ENCODE measurements at places on chromosomes 4 and X.
A peak's percentile ranks its signal among the peaks of the same experiment; 100 is the strongest.

DNA sequence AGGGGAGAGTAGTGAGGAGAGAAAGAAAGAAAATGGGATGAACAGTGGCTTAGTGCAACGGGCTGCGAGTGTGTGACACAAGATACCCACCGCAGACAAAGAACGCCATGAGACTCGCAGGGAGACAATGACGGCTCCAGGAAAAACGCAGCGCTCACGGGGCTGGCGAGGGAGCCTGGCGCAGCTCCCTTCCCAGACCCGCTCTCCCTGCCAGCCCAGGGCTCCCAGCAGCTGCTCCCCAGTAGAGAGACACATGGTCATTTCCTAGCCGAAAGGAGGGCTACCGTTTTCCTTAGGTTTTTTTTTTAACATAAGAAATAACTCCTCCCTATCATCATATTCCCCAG is 149.5 kb downstream of the MAML3 start:
- DNase-seq: peak; percentile 45

DNA sequence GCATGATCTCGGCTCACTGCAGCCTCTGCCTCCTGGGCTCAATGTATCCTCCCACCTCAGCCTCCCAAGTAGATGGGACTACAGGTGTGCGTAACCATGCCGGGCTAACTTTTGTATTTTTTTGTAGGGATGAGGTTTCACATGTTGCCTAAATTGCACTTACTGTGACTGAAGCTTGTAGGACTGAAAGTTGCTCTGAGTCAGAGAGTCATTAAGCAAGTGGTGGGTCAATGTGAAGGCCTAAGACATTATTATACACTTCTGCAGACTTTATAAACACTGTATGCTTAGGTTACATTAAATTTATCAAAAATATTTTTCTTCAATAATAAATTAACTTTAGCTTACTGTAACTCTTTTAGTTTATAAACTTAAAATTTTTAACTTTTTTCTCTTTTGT is 170.2 kb downstream of the FAT4 start:
- DNase-seq: no peak

GRCh38 chrX:72110876-72111708 is 20.6 kb downstream of the RTL5 start:
- no peak for DNase-seq

DNA sequence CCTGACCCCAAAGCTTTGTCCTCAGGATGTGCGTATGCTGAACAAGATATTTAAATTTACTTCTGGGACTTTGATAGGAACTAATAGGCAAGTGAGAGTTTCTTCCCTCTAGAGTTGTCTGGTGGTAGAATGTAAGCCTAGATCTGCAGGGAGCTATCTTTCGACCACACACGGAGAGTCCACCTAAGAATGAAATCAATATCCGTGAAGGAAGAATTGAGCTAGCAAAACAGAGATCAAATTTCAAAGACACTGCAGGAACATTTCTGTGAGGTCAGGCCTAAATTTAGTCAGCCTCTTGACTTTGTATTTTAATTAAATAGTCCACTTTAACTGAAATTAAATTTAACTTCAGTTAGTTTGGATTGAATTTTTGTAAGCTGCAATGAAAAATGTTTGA is 871.3 kb downstream of the RAB28 start:
- no peak for DNase-seq

GRCh38 chrX:41946989-41947612 is 23.7 kb upstream of the CASK start:
- no peak for DNase-seq

DNA sequence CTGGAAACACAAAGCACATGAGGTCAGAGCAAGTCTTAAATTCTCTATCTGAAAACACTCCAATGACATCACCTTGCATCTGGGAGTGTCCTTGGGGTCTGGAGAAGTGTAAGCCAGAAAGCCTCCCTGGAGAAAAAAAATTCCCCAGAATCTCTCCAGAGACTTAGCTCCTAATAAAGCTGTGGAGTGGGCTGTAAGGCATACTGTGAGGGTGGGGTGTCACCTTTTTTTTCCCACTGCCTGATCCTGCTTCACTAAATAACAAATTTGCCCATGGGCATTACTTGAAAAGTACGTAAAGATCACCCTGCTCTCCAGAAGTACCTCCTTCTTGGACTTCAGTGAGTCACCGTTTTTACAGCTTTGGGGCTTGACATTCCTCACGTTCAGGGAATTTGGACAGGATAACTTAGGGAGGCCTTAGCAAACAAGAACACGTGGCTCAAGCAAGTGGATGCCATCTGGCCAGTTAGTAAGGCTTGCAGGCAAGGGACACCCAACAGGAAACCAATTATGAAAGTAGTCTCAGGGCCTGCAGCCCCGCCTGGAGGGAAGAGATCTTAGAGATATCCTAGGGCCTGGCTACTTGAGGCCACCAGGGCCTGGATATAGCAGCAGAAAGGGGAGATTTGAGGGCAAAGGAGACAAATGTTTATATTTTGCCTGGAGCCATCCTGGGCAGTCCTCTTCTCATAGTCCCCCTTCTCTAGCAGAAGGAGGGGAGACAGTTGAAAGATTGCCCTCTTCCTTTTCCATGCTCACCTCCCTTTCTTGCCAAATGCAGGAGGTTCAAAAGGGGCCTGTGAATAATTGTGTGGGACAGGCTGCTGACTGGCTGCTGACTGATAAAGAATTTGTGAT is 60.1 kb upstream of the PLAC1 start:
- DNase-seq: peak; percentile 87

DNA sequence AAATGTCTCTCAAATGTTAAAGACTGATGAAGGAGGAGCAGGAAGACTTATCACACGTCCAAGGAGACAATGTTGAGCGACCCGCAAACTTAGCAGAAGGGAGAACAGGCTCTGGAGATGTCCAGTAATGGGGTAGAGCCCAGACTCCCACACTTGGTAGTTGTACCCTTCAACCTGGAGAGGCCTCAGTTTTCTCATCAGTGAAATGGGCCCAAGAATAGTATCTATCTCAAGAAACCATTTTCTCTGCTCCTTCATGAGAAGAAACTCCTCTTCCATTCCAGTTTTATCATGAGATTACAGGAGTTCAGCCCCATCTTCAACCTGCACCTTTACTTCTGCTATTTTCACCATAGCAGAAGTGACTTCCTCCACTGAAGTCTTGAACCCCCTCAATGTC is 169.9 kb downstream of the DHRSX start:
- no peak for DNase-seq
